T-cell (primary cell): ENCODE measurements at places on chromosomes 7 and 10. TPM values are rescaled to one million over a fixed set of nuclear protein-coding genes. Genes with fewer than 3 reads are reported as not detected.

- no peak overlapping the region for H3K4me3 ChIP-seq
- H3K27me3 ChIP-seq: peaks cover 22% of the 10 kb centered on the region
- no peak overlapping the region for H3K27ac ChIP-seq
- no peak for DNase-seq
Measured at GRCh38 chr7:132192809-132193208, 383.5 kb downstream of the PLXNA4 start.

DNA sequence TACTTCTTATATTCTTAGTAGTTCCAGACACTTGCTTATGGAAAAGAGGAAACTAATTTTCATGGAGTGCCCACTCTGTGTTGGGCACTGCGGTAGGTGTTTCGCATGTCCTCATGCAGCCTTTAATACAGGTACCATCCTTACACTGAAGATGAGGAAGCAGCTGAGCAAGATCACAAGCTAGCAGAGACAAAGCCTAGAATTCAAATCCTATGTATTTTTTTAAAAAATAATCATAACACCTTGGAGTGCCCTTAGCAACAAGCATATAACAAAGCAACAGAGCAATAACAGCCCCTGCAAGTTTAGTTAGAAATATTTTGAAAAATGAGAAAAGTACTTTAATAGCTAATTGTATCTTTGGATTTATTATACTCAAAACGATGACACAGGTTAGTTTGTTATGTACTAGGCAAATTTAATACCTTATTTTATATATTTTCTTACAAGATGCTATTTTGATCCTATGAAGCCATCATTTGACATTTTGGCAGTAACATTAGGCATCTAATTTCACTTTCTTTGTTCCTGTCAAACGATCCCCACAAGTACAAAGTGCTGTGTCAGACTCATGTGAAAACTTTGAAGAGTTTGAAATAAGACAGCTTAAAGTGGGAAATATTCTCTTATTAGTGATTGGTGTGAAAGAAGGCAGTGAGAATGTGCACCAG lies 245.8 kb downstream of the CDK14 start:
- no peaks in the 10 kb centered on the region for H3K27me3 ChIP-seq
- no peaks in the 10 kb centered on the region for H3K36me3 ChIP-seq
- DNase-seq: no peak
- no peak overlapping the region for H3K4me3 ChIP-seq
- H3K4me1 ChIP-seq: no peaks in the 10 kb centered on the region

DNA sequence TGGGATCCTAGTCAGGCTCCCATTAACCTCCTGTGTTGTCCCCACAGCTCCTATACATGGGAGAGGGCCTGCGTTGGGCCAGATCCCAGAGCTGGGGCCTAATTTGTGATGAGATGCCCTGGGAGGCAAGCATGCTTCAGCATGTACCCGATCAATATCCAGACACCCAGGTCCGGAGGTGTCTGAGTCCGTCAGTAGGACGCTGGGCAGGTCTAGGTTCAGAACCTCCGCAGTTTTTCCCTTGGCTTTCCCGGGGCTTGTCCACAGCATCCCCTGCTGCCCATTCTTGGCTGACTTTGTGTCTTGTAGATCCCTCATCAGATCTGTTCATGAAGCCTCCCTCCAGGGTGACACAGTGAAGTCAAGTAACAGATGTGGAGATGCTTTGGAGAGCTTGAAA lies 32.7 kb upstream of the RBAK start:
- no peaks in the 10 kb centered on the region for H3K4me1 ChIP-seq
- no peaks in the 10 kb centered on the region for H3K27me3 ChIP-seq
- H3K27ac ChIP-seq: no peak overlapping the region
- no peaks in the 10 kb centered on the region for H3K36me3 ChIP-seq

The HOXA9 gene
- 0.79 TPM for total RNA-seq

The UFSP1 gene
- total RNA-seq: 1.5 TPM

GRCh38 chr7:38185395-38186307 lies 7.6 kb downstream of the STARD3NL start:
- H3K4me1 ChIP-seq: no peaks in the 10 kb centered on the region
- H3K4me3 ChIP-seq: no peak overlapping the region
- DNase-seq: no peak
- no peaks in the 10 kb centered on the region for H3K27me3 ChIP-seq
- no peak overlapping the region for H3K27ac ChIP-seq

The ZNF853 gene
- 7.4 TPM for total RNA-seq

The SUN1 gene
- 99.2 TPM for total RNA-seq

GRCh38 chr10:104031631-104032030 lies 54.0 kb downstream of the COL17A1 start:
- DNase-seq: no peak
- peaks cover 32% of the 10 kb centered on the region for H3K36me3 ChIP-seq
- no peaks in the 10 kb centered on the region for H3K4me1 ChIP-seq
- H3K27me3 ChIP-seq: no peaks in the 10 kb centered on the region
- no peak overlapping the region for H3K27ac ChIP-seq

DNA sequence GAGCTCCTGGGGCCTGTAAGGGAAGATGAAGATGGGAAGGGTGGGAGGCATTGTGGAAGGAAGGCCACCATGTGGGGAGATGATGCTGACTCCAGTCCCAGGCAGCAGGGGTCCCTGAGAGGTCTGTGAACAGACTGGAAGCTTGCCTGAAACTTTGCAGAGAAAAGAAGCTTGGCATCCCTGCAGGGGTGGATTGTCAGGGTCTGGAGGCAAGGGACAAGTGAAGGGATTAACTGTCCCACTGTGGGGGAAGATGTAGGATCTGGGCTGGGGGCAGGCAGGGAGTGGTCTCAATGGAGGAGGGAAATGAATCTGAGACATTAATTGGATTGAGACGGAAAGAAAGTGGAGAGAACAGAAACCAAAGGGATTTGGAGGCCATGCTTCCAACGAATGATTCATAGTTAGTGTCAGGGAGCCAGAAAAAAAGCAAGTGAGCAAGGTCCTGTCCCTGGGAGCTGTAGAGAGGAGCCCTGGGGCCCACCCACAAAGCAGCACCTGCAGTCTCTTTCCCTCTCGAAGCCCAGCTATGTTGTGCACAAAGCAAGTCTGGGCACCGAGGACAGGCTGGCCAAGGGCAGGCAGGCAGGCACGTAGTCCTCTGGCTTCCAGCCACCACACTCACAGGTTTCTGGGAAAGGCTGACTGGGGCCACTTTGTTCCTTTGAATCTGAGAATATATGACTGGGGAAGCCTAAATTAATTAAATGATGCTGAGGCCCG lies 4.7 kb upstream of the SLC18A3 start:
- no peak overlapping the region for H3K27ac ChIP-seq
- H3K27me3 ChIP-seq: peaks cover 10% of the 10 kb centered on the region
- H3K4me3 ChIP-seq: no peak overlapping the region
- no peak for DNase-seq
- peaks cover 5% of the 10 kb centered on the region for H3K4me1 ChIP-seq
- no peaks in the 10 kb centered on the region for H3K36me3 ChIP-seq

GRCh38 chr10:114704679-114705078 lies 46.6 kb upstream of the ABLIM1 start:
- no peak for DNase-seq
- H3K27ac ChIP-seq: no peak overlapping the region
- no peaks in the 10 kb centered on the region for H3K27me3 ChIP-seq

DNA sequence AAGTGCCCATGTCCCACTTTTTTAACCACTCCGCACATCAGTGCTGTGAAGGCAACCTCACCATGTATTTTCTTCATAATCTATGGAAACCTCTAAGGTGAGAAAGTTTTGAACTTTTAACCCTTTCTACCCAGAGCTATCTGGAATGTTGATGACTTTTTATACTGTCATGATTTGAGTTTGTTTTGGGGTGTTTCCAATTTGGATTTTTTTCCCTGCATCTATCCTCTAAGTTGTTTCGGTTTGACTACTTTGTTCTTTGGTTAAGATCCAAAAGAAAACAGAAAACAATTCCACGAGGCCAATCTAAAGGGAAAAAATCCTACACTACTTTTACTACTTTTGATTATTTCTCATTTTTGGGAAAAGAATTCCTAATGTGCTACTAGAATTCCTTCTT lies 279.7 kb downstream of the USP6NL start:
- H3K27ac ChIP-seq: no peak overlapping the region
- H3K27me3 ChIP-seq: no peaks in the 10 kb centered on the region
- DNase-seq: no peak
- H3K4me1 ChIP-seq: peaks cover 11% of the 10 kb centered on the region
- no peak overlapping the region for H3K4me3 ChIP-seq

The CYP3A5 gene
- total RNA-seq: not detected

- H3K27me3 ChIP-seq: no peaks in the 10 kb centered on the region
- H3K4me3 ChIP-seq: no peak overlapping the region
- no peaks in the 10 kb centered on the region for H3K36me3 ChIP-seq
- no peak for DNase-seq
- H3K27ac ChIP-seq: no peak overlapping the region
- peaks cover 3% of the 10 kb centered on the region for H3K4me1 ChIP-seq
Measured at GRCh38 chr10:129097776-129098330, 369.2 kb upstream of the MGMT start.

The HABP2 gene
- total RNA-seq: 0.20 TPM

The TBRG4 gene
- total RNA-seq: 111 TPM

DNA sequence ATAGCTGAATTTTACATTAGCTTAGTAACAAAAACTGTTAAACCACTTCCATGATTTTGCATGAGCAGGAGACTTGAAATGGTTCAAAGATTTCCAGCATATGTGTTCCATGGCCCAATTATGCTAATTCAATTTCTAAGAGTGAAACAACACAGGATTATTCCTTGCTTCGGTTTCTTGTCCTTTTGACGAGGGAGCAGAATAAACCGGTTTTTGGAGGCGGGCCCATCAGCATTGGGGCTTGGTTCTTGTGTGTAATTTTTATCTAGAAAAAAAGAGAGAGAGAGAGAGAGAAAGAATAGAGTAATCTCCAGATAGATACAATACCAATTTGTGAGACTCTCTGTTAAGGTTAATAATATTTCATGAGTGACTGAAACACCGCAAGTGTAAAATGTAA lies 159.5 kb upstream of the ETV1 start:
- no peaks in the 10 kb centered on the region for H3K4me1 ChIP-seq
- no peak overlapping the region for H3K27ac ChIP-seq
- no peak for DNase-seq
- no peaks in the 10 kb centered on the region for H3K27me3 ChIP-seq

GRCh38 chr10:14244801-14245211 lies 85.9 kb downstream of the FRMD4A start:
- H3K36me3 ChIP-seq: no peaks in the 10 kb centered on the region
- no peak for DNase-seq
- H3K4me1 ChIP-seq: no peaks in the 10 kb centered on the region

- no peaks in the 10 kb centered on the region for H3K27me3 ChIP-seq
- H3K4me3 ChIP-seq: no peak overlapping the region
Measured at GRCh38 chr10:66284621-66285020, 641.2 kb upstream of the LRRTM3 start.

The MUC3A gene
- 0.18 TPM for total RNA-seq

DNA sequence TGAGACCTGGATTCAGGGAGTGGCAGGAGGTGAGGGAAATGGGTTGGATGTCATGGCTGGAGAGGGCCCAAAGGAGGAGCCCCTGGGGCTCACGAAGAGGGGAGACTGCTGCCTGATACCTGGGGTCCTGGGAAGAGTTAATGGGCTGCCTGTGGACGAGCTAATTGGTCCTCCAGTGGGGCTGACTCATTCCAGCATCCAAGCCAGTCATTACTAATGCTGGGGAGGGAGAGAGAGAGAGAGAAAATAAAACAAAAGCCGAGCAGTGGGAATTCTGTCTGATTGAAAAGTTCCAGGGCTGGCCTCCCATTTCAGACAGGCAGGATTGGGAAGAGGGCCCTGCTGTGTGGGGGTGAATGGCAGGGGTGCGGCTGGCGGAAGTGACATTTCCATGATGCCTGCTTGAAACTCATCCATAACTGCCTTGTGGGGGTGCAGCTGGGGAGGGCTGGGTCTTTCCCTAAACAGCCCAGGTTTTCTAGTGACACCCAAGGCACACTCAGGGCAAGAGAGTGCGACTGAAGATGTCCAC lies 297.8 kb downstream of the RPS24 start:
- no peak overlapping the region for H3K4me3 ChIP-seq
- no peaks in the 10 kb centered on the region for H3K4me1 ChIP-seq
- no peak overlapping the region for H3K27ac ChIP-seq
- DNase-seq: no peak

DNA sequence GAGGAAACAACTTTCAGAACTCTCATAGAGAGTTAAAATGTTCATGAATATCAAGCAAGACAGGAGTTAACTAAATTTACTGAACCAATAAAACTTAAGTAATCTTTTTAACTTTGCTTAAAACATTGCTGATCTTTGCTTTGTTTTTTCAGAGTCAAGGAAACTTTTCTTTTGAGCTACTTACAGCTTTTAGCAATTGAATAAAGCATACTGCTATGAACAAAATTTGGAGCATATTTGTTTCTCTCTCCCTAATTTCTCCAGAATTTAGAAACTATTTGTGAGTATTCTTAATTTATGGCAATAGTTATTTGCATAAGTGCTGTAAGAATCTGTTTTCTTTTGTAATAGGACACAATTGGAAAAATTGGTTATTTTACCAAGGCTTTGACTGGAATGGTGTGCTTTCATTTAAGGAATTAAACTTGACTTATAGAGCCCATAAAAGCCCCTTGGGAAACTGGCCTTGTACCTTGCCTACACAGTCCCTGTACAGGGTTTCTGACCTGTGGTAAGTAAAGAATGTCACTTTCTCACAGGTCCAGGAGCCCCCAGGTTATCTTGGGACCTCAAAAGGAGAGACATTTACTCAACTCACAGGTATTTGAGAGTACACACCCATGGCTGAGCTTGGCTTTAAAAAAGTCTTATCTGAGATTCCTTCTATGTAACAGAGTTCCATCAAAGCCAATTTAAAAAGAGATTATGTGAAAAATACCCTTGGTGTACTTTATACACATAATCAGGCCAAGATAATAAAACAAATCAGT lies 23.3 kb upstream of the KIAA1549 start:
- H3K27me3 ChIP-seq: no peaks in the 10 kb centered on the region
- no peaks in the 10 kb centered on the region for H3K36me3 ChIP-seq
- no peak overlapping the region for H3K4me3 ChIP-seq
- H3K4me1 ChIP-seq: no peaks in the 10 kb centered on the region

The FXYD4 gene
- total RNA-seq: not detected
